ENCODE measurements at places on chromosomes 6 and 20. TPM values are rescaled to one million over a fixed set of nuclear protein-coding genes. Genes with fewer than 3 reads are reported as not detected.

Gene TRIM31
- not detected for total RNA-seq

- DNase-seq: no peak
These were observed 13.5 kb upstream of the BMP5 start for GRCh38 chr6:55888917-55889316.

Gene GDAP1L1
- not detected for total RNA-seq

GRCh38 chr20:38092260-38092857 lies 58.8 kb downstream of the RPRD1B start:
- DNase-seq: peak; percentile 61

- DNase-seq: no peak
These were observed 23.5 kb upstream of the ANGPT4 start for GRCh38 chr20:939606-940005.

Gene TRIM26
- 21.2 TPM for total RNA-seq

DNA sequence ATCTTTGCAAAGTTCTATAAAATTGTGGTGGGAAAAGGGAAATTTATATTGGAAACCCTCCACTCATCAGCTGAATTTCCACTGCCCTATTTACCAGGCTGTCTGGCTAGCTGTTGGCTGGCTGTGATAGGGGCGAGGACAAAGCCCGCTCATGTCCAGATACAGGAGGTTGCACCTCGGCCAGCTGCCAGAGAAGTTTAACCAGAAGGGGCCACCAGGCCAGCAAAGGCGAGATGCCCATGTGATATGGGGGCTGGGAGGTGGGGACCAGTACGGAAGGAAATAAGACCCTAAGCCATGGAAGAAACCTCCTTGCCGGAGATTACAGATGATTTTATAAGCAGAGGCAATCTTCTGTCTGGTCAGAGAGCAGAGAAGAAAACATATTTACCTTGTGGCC lies 143.8 kb downstream of the FNDC1 start:
- no peak for DNase-seq

Gene C6orf58
- total RNA-seq: not detected

GRCh38 chr20:59718071-59718470 lies 113.7 kb downstream of the PHACTR3 start:
- DNase-seq: no peak

DNA sequence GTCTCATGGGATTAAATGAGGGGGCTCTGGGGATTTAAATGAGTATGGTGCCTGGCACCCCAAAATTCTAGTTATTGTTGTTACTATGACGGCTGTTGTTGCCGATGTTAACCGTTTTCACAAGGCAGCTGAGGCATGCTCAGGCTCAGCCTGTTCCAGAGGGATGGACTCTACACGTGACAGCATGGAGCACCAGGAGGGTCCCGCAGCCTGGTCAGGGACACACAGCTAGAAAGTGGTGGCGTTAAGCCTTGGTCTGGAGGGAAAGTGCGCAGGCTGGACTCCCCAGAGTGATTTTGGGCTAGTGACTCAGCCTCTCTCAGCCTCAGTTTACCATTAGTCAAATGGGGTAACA lies 7.0 kb downstream of the FAM110A start:
- DNase-seq: no peak

DNA sequence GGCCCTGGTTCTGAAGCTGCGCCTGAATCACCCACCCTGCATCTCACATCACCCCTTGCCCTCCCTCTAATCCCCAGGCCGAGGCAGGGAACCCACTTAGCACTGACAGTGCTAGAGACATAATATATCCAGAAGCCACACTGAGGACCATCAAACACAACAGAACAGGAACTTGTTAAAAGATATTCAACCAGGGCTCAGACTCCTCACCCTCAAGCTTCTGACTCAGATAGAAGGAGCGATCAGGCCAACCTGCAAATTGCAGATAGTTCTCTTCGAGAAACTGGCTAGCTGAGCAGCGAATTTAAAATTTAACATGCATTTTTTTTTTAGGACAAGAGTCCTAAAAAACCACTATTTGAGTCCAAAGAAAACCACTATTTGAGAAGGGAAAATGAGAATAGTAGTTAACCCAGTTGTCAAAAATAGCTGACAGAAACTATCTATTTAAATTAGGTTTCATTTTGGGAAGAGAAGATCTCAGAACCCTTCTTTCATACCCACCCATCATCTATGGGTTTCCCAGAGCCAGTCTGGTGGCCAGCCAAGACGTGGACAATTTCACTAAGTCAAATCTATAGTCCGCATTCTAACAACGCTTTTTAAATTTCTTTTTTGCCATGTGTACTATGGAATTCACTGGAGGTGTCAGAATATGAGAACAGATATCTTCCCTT lies 95.6 kb downstream of the OPRM1 start:
- no peak for DNase-seq

GRCh38 chr6:88749849-88750248 lies 213.6 kb downstream of the RNGTT start:
- no peak for DNase-seq

Gene TMEM30A
- total RNA-seq: 236 TPM

Gene OVOL2
- total RNA-seq: not detected

DNA sequence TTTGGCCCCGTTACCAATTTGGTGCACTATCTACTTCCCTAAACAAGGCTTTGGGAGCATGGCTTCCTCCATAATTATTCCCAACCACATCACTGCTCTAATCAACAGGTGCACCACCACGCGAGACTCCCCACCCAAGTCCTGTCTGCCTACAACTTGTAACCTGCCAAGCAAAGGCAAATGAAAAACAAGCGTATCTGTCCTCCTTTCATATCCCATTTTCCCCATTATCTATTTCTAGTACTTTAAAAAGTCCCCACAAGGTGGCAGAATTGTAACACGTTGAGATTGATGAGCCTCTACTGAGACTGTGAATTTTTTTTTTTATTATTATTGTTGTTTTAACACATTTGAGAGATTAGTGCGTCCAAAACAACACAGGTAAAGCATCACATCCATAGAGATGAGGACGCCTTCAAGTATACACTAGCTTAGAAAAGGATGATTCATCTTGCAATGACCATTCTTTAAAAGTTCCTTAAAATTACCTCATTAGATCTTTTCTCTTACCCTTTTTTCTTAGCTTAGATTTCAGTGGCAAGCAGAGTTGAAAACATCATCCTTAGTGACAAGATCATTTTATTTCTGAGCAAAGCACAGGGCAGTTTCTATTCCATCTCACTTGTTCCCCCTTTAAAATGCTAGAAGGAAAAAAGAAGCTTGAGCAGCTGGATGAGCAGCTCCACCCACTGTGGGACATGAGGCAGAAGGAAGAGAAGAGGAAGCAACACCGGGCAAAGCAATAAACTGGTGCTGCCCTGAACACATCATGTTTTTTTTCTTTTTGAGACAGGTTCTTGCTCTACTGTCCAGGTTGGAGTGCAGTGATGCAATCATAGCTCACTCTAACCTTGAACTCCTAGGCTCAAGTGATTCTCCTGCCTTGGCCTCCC lies 210.8 kb downstream of the ARHGAP18 start:
- DNase-seq: peak; percentile 72

Gene SLC2A4RG
- total RNA-seq: 35.1 TPM

DNA sequence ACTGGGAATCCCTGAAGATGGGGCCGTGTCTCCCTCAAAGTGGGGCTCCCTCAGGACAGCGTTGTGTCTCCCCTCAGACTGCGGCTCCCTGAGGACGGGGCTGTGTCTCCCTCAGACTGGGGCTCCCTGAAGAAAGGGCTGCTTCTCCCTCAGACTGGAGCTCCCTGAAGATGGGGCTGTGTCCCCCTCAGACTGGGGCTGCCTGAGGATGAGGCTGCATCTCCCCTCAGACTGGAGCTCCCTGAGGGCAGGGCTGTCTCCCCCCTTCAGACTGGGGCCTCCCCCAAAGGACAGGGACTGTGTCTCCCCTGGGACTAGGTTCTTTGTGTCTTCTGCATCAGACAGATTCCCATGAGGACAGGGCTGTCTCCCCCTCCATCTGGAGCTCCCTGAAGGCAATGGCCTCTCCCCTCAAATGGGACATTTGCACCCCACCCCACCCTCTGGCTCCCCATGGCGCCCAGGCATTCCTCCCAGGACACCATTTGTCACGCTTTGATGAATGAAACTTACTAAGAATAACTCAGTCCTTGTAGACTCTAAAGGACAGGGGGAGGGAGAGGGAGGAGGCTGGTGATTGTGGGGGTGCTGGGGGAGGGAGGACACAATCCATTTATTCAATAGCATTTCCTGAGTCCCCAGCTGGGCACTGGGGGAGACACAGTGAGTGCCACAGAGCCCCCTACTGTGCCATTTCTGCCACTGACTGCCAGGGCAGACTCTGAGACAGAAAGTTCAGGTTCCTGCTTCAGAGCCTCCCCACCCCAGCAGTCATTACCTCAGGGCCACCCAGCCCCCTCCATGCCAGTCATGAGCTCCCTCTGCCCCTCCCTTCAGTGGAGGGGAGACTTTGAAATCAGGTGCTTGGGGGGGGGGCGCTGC lies 122.4 kb downstream of the MRPL14 start:
- DNase-seq: no peak

DNA sequence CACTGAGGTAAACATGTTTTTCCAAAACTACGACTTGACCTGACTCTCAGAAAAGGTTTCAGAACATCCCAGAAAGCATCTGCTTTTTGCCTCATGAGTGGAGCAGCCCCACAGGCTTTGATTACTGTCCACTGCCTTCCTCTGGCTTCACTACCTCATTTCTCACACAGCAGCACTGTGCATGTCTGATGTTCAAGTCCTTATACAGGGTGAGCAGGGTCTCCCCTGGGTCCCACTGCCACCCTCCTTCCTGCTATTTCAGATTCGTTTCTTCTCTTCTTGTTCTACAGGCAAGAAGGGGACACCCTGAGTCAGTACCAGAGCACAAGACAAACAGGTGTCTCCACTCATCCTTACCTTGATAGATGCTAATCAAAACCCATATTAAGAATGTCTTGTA lies 64.7 kb upstream of the NFATC2 start:
- DNase-seq: no peak

Gene LCA5
- 5.2 TPM for total RNA-seq

DNA sequence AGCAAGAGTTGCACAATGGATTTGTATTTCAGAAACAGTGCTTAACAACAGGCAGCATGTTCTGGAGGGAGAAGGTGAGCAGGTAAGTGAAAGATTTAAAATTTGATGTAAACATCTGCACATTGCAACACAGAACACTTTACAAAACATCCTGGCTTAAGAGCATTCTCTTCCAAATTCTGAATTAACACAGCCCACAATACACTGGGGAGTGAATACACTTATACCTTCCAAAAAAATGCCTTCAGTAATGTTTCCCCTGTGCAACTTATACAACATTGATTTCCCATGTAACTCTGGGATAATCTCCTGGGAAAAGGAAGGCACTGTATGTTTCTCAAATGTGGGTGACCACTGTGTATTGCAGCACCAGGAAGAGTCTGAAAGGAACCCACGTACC lies 127.6 kb downstream of the FYN start:
- DNase-seq: no peak

DNA sequence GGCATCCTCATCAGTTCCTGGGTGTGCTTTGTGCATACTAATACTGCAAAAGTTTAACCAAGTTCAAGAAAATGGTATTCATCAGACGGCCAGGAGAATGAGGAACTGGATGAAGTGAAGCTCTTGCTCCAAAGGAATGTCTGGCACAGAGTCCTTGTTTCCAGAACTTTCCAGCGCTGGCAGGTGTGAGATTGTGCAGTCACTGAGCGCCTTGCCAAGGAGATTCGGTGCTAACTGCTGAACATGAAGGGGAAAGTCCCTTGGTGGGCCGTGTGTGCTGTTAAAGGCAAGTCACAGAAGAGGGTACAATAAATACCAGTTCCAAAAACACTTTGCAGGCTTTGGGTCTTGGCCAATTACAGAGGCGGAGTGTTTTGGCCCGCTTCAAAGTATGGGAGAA lies 262.3 kb upstream of the SOX4 start:
- no peak for DNase-seq

DNA sequence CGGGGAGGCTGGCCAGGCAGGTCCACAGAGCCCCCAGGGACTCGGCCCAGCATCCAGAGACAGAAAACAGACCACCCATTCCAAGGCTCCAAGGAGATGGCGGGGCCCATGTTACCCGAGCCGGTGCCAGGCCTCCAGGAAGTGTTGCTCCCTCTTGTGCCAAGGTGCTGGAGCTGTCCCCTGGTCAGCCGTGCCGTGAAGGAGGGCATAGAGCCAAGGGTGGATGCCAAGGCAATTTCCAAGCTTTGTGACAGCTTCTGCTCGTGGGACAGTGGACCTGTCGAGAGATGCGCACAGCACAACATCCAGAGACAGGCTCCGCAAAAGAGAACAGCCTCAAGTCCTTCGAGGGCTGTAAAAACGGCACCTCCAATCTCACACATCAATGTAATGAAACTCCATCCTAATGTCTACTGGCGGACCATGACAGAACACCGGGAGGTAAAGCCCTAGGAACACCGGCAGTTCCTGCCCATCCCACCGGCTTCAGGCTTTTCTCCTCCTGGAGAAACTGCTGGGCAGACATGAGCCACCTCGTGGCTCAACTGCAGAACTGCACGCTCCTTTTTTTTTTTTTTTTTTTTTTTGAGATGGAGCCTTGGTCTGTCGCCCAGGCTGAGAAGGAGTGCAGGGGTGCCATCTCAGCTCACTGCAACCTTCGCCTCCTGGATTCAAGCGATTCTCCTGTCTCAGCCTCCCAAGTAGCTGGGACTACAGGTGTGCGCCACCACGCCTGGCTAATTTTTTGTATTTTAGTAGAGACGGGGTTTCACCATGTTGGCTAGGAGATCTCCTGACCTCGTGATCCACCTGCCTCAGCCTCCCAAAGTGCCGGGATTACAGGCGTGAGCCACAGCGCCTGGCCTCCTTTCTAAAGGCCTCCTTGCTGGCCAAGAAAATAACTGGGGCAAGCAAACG lies 30.9 kb upstream of the AVP start:
- peak; percentile 59 for DNase-seq

DNA sequence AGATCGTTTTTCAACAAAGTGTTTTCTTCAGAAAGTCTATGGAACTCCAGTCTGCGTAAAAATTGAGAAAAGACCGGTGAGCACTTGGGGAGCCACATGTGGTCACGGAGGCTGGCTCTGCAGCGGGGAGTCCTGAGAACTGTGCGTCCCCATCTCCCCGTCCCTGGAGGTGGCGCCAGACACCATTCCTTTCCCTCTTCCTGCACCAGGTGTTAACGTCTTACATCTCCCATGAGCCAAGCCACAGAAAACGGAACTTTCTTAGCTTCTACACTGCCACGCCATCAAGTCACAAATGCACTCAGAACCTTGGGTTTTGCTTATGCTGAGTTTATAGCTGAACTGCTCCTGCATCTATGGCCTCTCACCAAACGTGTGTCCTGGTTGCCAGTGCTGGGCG lies 62.6 kb downstream of the GINS1 start:
- DNase-seq: peak; percentile 32

All from fibroblast of villous mesenchyme (primary cell).